ENCODE measurements at places on chromosomes 6 and 20. TPM values are rescaled to one million over a fixed set of nuclear protein-coding genes. Genes with fewer than 3 reads are reported as not detected.

Gene KIAA0408
- total RNA-seq: 1.4 TPM

Gene ARMH2
- not detected for total RNA-seq

Gene ZNF292
- total RNA-seq: 4.3 TPM

Gene RNF182
- 3.9 TPM for total RNA-seq

Gene DNAH8
- total RNA-seq: not detected

Gene JAG1
- 3.2 TPM for total RNA-seq

Gene ID4
- 3.5 TPM for total RNA-seq

Gene TMEM217
- total RNA-seq: 2.0 TPM

Gene SPATA25
- not detected for total RNA-seq

Gene RBPJL
- total RNA-seq: not detected

Gene SLC22A23
- not detected for total RNA-seq

Gene SFTA2
- not detected for total RNA-seq

Gene DNMT3B
- 1.7 TPM for total RNA-seq

Gene TUBB1
- total RNA-seq: not detected
